ENCODE measurements at places on chromosomes 3 and 15. TPM values are rescaled to one million over a fixed set of nuclear protein-coding genes. Genes with fewer than 3 reads are reported as not detected.

DNA sequence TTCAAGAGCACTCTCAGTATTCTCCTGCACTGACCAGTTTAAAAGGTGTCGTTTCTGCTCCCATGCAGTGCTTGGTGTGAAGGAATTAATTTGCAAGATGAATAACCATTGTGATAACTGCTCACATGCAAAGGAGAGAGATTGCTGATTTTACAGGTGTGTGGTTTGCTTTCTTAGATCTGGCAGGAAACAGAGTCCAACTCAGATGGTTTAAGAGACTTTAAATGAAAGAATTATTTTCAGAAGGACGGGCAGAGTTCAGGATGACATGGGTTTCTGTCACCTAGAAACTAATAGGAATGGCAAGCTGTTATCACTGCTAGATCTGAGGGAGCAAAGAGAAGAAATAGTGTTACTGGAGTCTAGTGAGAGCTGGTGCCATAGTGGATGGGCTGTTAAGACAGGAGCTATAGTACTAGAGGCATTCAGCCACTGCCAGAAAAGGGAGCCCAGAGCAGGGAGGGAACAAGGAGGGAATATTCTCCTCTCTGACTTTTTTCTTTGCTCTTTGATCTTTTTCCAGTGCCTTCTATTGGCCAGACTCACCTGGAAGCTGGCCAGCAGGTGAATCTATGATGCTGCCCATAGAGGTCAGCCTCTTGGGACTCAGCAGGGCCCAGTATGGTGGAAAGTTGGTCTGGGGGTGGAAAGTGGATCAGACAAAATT, 14.9 kb downstream of the ATXN7 start:
- DNase-seq = no peak

FBXO40 gene
- polyA plus RNA-seq = 0.03 TPM

GRCh38 chr3:140023616-140024530, 88.9 kb downstream of the CLSTN2 start:
- DNase-seq = no peak

GRCh38 chr3:24687671-24688070, 193.0 kb upstream of the THRB start:
- no peak for DNase-seq

DNA sequence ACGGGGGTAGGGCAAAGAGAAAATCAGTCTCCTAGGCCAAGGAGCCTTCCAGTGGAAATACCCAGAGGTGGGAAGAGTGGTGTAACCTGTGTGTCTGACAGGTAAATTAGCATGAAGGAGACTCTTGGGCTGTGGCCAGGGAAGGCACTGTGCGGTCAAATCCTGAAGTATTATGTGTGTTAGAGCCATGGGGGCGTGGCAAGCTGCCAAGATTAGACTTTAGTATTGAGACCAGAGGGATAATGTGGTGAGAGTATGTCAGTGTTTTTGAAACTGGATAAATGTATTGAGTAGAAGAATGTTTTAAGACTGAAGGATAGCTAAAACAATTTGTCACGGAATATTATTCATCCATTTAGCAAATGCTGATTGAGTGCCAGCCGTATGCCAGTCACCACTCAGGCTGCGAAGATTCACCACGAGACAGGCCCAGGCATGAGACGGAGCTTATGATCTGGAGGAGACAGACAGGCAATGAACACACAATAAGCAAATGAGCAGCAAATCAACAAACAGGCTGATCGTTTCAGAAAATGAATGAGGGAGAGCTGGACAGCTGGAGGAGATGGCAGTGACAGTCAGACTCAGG, 445.9 kb downstream of the MCTP2 start:
- DNase-seq = no peak

- DNase-seq = no peak
Measured at GRCh38 chr3:23474580-23475357, 271.6 kb downstream of the UBE2E2 start.

- DNase-seq = no peak
Measured at GRCh38 chr3:60298141-60298540, 953.1 kb downstream of the FHIT start.

DNA sequence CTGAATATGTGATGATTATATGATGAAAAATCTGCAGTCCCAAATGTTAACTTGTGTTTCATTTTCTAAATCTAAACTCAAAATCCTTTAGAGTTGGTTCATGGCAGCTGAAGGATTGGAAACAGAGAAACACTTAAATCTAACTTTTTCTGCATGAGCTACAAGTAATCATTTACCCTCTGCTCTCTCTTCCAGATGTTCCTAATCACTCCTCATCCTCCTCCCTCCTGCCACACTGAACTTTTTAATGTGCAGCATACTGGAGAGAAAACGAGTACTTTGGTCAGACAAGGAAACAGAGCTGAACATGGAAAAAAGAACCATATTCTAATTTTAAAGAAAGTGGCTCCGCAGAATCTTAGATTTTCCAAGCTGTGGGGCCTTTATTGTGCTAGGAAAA, 321.2 kb upstream of the COL8A1 start:
- no peak for DNase-seq

- no peak for DNase-seq
Measured at GRCh38 chr15:90174140-90174875, 26.8 kb upstream of the SEMA4B start.

DNA sequence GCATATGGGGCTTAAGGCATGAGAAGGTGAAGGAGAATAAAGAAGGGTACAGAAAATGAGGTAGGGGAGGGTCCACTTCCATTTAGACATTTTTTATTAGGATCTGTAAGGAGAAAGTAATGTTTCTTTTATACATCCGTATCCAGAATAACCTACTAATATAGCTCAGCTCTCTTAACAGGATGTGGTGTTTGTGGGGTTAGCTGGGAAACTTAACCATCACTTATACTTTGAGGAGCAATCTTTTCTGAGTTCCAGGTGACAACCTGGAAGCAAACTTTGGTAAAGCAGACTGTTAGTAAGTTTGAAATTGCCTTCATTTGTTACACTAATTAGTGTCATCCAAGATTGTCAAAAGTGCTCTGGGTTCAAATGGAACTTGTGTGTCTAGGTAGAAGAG, 36.6 kb downstream of the BUB1B start:
- DNase-seq = no peak
